Amygdala (tissue), 56 donors: ENCODE measurements at places on chromosomes 3 and 15.
A peak's percentile ranks its signal among the peaks of the same experiment; 100 is the strongest.

DNA sequence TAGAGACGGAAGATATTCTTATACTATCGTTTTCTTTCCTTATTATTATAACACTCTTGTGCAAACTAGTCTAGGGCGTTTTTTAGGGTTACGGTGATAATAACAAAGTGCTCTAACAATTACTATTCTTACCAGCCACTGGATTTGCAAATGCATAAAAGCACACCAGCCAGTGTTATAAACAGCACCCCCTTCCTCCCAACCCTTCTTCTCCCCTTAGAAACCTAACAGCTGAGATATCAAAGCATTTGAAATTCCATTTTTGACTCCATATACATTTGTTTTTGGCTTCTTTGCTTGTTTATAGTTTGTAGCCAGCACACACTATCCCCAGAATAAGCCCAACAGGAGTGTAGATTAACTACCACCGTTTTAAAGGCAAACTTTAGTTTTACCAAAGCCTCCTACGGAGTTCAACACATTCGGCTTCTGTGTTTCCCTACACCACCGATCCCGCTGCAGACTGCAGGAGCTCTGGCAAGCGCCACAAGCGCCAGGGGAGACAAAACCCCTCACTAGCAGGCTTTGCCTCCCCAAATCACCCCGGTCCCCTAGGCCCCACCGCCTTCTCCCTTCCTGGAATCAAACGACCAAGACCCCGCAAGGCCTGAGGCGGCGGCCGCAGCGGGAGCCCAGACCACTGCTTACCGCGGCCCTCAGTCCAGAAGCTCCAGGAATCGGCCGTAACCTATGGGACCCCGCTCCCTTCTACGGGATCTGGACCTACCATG lies 461 bp downstream of the COPB2 start:
- no peak for DNase-seq

DNA sequence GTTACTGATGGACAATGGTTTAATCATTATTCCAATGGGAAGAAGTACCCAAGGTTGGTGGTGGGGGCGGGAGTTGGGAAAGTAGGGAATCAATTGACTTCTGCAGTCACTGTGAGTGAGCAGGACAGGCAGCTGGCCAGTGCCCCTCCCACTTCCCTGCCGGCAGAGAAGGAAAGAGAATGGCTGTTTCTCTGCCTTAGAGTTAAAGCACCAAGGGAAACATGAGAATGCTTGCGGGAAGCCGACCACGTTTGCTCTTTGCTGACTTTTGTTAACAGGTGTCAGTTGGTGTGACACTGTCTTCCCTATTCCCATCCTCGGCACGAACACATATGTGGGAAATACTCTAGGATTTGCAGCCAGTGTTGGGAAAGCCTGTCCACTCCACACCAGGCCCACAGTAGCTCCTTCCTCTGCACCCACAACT lies 33.5 kb upstream of the MFSD1 start:
- DNase-seq: no peak

DNA sequence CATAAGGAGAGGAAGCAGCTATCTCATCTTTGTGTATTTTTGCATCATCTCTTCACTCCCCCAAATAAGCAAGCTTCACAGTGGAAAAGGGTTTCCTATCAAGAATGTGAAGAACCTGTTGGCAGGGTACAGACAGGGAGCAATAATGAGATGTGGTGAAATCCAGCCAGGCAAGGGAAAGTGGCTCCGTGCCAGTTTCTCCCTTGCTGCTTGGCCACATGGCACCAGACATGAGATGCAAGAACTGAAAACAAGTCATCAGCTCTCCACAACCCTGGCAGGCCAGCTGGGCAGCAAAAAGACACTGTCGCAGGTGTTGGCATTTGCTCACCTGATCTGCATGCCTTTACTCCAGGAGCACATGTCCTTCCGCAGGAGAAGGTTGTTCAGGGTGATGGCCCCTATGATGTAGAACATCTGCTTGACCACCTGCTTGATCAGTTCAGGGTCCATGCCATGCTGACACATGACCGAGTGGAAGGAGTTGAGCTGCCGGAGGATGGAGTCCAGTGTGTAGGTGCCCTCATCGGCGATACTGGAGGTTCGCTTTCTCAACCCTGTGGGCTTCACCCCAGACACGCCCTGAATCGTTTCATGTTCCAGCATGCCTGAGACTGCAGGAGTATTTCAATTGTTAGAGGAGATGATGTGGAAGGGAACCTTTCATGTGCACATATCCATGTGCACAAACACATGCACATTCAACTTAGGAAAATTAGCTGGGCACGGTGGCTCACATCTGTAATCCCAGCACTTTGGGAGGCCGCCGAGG lies 23.3 kb upstream of the MYO5C start:
- no peak for DNase-seq

DNA sequence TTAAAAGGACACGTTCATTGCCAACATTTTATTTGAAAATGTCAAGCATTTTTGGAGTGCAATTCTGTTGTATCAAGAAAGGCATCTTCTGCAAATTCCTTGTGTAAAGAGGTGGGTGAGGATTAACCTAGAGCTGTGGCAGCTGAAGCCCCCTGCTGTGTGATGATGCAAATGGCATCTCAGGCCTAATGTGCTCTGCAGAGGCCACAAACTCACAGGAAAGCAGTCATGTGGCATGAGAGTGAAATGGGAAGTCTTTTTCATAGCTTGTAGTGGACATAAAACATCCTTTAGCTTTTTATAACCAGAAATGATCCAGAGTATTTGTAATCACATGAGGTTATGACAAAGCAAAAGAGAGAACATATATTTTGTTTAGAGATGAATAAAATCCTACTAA lies 6.4 kb downstream of the CADM2 start:
- DNase-seq: no peak

GRCh38 chr3:12512534-12513118 lies 28.3 kb downstream of the TSEN2 start:
- DNase-seq: no peak

DNA sequence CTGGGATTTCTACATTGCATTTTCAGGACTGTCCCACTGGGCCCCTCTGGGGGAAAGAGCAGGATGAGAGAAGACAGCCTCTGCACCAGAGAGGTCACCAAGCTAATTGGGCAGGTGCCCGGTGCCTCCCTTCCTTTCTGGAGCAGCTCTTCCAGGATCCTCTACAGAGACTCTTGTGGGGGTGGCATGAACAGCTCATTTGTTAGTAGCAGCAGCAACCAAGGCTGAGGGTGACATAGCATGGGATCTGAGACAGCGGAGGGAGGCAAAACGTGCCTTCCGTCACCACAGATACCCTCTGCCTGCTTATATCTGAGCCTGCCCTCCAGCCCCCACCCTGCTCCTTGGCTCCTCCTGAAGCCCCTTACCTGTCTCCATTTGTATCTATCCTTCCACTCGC lies 83.1 kb upstream of the OXTR start:
- DNase-seq: no peak

DNA sequence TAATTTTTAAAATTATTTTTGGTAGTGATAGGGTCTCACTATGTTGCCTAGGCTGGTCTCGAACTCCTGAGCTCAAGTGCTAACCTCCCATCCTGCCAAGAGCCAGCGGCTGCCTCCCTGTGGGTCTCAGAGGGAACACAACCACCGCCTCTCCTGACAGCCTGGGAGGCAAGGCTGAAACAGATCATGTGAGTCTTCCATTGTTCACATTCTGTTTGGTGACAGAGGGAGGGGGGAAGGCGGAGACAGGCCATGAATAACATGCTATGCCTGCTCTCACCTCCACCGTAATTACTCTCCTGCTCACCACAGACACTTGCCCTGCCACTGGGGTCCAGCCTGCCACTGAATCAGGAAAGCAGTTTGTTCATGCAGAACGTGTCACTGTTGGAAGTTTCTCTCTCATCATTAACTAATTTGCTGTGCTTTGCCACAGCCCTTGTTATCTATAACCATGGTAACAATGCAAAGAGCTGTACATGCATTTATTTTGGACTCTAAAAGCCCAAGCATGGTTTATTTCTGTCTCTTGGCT lies 78.4 kb upstream of the RASGRF1 start:
- peak; percentile 36 for DNase-seq

DNA sequence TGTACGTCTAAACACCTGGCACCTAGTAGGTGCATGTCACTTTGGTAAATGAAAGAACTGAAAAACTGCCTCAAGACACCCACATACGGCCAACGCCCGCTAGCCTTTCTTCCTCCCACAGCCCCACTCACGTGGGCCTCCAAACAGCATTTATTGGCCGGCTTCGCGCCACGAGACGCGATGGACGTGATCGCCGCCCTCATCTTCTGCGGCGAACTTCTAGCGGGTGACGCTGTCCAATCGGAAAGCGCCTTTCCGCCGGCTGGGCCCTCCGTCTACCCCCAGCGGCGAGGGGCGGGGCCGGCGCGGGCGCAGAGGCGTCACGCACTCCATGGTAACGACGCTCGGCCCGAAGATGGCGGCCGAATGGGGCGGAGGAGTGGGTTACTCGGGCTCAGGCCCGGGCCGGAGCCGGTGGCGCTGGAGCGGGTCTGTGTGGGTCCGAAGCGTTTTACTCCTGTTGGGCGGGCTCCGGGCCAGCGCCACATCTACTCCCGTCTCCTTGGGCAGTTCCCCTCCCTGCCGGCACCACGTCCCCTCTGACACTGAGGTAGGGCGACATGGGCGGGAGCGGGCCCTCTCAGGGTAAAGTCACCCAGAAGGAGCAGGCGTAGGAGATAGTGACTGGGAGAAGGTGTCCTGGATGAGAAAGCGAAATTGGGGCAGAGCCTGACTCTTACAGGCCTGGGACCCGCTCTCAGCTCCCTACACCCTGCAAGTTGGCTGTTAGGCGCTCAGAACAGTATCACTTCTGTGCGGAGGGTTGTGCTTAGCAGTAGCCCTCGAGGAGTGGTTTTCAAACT lies at the start of gene LMLN:
LMLN (plus strand) TSS at position 327 of the 803 bp plus-strand sequence; CDS start at position 356, 29 bp downstream.
- DNase-seq: peak; percentile 92

- DNase-seq: no peak
Measured at GRCh38 chr3:52679811-52680210, 5.9 kb downstream of the PBRM1 start.

- DNase-seq: no peak
Measured at GRCh38 chr3:102099913-102100312, 250.6 kb downstream of the NFKBIZ start.

- DNase-seq: no peak
Measured at GRCh38 chr3:193903966-193904365, 232.0 kb upstream of the HES1 start.

DNA sequence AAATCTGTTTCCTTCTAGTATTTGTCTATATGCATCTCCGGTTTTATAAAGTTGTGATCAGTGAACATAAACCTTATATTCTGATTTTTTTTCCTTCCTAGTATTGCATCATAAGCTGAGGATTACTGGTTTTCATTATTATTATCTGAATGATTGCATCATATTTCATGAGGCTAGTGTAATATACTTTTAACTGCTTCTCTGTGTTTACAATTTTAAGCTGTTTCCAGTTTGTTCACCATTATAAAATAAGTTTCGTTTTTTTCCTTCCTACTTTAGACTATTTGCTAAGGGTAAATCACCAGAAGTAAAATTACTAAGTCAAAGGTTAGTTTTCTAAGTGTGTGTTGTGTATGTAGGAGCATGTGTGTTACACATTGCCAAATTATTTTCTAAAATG lies 20.2 kb downstream of the SEMA6D start:
- DNase-seq: no peak

DNA sequence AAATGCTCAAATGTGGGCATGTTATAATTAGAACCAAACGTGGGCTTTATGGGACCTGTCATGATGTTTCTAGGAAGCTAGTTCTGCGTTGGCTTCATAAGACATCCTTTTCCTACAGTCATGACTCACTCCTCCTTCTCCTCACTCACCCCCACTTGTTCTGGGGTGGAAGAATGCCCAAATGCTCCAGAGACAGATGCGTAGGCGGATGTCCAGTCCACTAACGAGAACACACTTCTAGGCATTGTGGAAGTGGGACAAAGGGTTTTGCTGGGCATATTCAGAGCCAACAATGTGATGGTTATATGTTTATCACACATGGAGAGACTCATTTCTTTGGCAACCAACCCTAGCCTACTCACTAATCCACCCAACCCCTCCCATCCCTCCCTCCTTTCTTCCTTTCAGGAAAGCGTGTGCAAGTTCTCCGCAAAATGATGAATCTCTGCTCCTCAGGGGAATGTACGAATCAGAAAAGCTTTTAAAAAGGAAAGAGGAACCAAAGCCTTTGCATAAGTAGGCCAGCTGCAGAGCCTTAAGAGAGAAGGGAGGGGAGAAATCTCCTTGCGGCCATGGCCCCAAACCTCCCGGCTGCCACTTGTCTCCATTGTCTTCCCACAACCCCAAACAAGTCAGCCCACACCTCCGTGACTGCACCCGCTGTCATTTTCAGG lies 123.0 kb upstream of the SPRED1 start:
- DNase-seq: peak; percentile 76

DNA sequence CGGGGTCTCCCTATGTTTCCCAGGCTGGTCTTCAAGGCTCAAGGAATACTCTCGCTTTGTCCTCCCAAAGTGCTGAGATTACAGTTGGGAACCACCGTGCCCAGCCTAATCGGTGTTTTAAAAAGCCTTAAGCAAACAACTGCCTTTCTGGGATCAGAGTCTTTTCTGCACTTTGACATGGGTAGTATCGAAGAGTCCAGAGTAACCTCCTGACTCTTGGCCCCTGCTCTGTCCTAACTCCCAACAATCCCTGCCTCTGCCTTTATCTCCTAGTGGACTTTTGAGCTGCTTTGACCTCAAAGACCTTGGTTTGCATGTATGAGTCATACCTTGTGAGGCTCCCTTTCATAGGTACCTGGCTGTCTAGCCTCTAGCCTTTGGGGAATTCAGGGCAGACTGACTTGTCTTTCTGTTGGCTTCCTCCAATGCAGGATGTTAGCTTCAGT lies 21.0 kb upstream of the HACD2 start:
- no peak for DNase-seq

GRCh38 chr15:80424381-80424780 lies 20.2 kb downstream of the ARNT2 start:
- DNase-seq: no peak

GRCh38 chr15:87238451-87239068 lies 1018.0 kb downstream of the NTRK3 start:
- DNase-seq: no peak

GRCh38 chr3:154121701-154122551 lies 736 bp downstream of the ARHGEF26 start:
- DNase-seq: no peak

GRCh38 chr3:193240850-193241706 lies at the start of gene PLAAT1:
Gene PLAAT1 (plus strand): TSS chr3:193241222. CDS start chr3:193255651, 14,429 bp downstream.
- peak; percentile 43 for DNase-seq
